ENCODE measurements at places on chromosomes 1 and 21.

DNA sequence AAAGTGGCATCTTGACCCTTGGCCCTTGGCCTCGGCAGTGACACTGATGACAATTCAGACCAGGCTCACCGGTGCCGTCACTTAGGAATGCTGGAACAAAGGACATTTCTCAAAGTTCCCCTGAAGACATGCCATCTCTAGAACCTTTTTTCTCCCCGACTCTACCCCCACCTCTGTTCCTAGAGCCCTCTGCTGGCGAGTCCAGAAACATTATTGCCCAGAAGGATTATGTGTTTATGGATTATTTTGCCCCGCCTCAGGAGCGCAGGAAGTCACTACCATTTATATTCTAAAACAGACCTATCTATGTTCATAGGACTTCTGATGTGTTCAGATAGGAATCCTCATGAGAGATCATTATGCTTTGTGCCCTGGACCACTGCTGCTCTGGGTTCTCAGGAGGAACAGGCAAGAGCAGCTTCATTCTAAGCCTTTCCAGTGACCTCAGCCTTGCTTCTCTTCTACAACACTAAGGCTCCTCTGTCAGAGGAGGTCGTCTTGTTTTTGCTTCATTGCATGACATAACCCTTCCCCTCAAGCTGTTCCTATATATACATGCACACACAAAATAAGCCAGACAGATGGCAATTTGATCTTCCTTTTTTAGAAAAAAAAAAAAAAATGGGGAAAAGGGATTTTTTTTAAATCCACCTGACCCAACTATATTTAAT is 12.4 kb upstream of the SHISA4 start:
- DNase-seq, result no peak

DNA sequence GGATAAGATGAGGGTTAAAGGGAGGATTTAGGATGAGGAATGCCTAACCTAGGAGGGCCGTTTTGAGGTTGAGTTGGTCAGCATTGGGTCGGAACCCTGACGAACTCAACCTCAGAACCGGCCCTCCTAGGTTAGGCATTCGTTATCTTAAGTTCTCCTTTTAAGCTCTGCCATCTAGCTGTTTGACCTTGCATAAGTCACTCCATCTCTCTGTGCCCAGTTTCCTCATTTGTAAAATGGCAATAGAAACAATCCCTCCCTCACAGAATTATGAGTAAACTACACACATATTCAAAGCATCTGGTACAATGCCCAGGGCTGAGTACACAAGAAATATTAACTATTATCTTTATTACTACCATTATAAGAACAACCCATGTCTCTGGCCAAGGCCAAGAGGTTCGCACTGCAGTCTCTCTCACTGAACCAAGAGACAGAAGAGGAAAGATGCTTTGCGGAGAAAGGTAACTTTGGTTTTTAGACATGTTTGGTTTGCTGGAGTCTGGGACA is 4.8 kb downstream of the ABCB10 start:
- no peak for DNase-seq

GRCh38 chr1:90761781-90762589 is 44.9 kb upstream of the BARHL2 start:
- DNase-seq, result no peak

GRCh38 chr21:44887807-44888580 is 14.5 kb upstream of the PTTG1IP start:
- no peak for DNase-seq

GRCh38 chr1:12572522-12572921 is 45.5 kb downstream of the DHRS3 start:
- DNase-seq, result no peak

DNA sequence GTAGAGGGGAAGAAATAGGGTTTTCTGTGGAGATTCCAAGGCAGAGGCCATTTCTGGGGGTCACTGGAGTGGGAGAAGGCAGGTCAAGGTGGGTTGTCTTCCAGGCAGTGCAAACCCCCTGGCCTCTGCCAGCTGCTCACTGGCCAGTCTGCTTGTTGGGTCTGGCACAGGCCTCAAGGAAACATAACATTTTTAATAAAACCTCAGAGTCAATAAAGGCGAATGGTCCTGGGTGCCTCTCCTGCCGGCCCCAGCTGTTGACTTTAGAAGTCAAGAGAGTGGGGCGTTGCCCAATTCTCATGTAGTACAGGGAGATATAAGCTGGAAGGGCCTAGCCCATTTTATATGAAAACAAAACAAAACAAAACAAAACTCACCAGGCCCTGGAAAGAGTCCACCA is 36.6 kb downstream of the RUNX3 start:
- DNase-seq, result no peak

- no peak for DNase-seq
These were observed 16.7 kb downstream of the CNR2 start for GRCh38 chr1:23896491-23896890.

DNA sequence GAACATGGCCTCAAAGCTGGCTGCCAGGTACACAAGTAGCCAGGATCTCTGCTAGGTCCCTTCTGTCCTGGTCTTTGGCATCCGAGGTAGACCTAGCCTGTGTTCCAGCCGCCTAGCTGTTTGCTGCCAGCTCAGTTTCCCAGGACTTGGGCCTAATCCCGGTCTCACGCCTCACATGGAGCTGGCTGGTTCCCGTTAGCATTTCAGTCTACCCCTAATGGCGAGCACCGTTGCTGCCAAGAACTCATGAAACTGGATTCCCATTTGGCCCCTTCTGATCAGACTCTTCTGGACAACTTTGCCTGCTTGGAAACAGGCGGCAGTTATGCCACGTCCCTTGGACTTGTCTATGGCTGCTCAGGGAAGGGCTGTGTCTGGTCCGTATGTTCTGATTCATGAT is 26.2 kb upstream of the HHAT start:
- no peak for DNase-seq

DNA sequence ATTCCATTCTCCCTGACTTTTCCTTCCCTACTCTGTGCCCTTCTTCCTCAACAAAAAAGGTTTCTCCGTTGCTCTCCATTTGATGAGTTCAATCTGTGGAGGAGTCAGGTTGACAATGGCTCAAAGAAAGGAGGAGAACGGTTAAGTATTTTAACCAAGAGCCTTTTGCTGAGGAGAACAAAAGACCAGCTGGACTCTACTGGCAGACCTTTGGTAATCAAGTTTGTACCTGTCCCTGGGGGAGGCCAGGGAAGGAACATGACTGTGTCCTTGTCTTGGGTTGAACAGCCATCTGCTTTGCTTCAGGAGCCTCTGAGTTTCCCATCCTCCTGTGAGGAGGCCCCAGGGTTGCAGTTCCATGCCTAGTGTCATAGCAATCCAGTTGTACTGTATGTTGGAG is 29.9 kb downstream of the TTF2 start:
- no peak for DNase-seq

DNA sequence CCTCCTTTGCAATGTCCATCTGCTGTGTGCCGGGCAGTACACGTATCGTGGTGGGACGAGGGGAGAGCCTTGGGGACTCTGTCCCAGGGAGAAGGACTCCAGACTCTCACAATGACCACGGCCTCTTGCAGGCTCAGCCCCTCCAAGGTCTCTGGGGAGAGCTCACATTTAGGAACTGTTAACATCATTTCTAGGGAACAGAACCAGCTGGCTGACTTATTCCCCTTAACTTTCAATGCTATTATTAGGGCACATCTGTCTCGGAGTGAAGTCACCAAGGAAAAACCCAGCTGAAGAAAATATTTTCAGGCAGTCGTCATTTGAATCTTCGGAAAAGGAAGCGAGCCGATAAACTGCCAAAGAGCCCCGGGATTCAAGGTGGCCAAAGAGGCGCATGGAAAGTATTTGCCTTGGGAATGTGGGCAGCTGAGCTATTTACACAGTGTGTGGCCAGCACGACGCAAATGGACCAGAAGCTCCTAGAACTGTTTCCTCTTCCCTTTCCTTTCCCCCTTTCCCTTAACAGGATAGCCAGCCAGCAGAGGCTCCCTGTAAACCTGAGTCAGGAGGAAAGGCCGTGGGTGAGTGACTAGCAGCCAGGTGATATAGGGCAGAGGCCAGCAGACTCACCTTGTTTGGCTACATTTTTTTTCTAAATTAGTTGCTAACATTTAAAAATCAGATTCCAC is 74.5 kb downstream of the ITPKB start:
- DNase-seq, result peak; percentile 67

DNA sequence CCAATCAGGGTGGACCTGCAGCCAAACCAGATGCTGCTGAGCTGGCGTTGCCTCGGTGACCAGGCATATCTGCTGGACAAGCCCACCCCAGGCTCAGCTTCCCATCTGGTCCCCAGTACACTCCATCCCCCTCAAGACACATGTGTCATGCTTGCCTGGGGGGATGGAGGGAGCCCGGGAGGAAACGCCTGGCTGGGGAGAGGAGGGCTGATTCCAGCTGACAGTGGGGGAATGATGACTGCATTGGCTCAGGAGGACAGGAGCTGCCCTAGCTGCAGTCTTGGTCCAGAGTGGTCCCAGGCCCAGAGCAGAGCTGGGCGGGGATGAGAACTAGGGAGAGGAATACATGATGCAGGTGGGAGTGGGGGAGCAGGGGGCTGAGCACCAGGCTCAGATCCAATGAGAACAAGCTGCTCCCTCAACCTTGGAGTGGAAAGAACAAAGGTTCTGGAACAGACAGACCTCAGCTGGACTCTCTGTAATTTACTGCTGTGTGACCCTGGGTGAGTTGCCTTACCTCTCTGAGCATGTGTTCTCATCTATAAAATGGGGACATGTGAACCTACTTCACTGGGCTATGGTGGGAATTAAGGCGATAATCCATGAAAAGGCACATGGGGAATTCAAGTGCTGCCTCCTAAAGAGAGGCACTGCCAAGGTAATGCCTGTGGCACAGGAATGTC is 23.1 kb upstream of the ECE1 start:
- peak; percentile 76 for DNase-seq

DNA sequence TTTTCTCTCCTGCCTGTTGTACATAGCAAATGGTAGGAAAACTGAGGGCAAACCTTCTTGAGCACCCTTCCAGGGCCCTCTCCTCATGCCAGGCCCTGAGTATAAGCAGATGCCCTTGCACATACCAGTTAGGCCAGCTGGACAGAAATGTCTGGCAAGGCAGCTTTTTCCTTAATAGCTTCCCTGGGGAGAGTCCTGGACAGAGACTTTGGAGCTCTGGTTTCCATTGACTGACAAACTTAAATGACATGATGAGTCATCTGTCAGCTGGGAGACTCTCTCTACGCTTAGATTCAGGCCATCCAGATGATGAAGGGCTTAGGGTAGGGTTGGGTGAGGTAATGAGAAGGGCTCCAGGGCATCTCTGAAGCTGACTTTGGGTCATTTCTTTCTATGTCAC is 317.5 kb downstream of the ASTN1 start:
- no peak for DNase-seq

DNA sequence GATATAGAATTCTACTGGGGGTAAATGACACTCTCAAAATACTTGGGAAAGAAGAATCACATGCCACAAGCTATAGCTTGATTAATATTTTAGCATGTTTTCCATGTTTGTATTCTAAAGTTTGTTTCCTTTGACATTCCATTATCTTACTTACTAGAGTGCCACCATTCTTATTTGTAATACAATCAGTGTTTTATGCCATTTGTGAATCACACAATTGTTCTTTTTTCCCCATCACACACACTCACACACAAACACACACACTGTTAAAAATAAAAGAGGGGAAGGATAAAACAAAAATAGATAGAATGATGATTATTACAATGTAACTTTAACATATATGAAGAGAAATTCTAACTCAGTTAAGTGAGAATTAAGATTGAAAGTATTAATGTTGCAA is 16.0 kb upstream of the TEKT2 start:
- DNase-seq, result no peak

- DNase-seq, result peak; percentile 93
These were observed 139.2 kb downstream of the CLIC6 start for GRCh38 chr21:34807881-34808568.

GRCh38 chr1:81349194-81349965 is 451.4 kb upstream of the ADGRL2 start:
- DNase-seq, result no peak

DNA sequence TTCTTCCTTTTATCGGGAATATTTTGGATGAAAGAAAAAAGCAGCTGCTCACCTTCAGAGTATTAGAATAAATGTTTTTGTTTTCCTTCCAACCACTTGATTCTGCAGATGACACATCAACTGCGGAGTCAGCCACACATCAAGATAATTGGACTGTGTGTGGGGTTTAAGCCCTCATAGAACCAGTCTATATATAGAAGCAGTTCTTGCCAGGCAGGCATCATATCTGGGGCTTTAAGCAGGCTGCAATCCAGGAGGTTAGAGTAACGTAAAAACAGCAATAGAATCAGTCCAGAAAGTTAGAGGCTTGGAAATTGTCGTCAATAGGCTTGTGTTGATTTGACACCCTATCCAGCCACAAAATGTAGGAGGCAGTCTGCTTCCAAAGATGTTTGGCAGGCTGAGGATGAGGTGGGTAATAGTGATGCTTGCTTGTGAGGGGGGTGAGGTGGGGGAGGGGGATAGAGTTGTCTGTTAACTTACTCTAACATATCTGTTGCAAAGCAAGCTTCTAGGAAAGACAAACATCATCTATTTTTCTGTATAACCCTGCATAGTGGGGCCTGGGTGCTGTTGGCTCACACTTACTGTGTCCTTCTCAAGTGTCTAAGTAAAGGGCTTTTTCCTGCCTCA is 64.8 kb downstream of the PEX14 start:
- peak; percentile 14 for DNase-seq

- no peak for DNase-seq
These were observed 98.4 kb downstream of the C4BPA start for GRCh38 chr1:207202480-207202879.

GRCh38 chr1:51714374-51715019 is 97.6 kb downstream of the OSBPL9 start:
- no peak for DNase-seq

DNA sequence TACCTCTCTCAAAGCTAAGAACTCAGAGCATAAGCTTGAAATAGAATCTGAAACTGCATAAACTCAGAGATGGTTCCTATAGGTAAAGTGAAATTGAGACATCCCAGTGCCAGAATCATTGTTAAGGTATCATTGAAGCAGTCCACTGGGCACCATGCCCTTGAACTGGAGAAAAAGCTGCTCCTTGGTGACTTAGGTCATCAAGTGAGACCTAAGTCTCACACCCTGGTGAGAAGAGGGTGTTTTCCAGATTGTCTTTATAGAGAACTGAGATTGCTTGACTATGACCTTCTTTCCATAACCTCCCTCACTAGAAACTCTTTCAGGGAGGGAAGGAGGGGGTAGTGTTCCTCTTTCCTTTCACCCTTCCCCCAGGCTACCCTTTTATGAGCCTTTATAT is 9.4 kb upstream of the ATP6V1G3 start:
- no peak for DNase-seq

GRCh38 chr21:24840287-24840686 is 767.0 kb downstream of the MRPL39 start:
- DNase-seq, result no peak

- DNase-seq, result no peak
These were observed 18.1 kb upstream of the BMP8A start for GRCh38 chr1:39473324-39473723.
